ENCODE measurements at places on chromosomes 2 and 18.

- DNase-seq: no peak
Observed at GRCh38 chr18:62366992-62367391, 41.9 kb downstream of the TNFRSF11A start.

DNA sequence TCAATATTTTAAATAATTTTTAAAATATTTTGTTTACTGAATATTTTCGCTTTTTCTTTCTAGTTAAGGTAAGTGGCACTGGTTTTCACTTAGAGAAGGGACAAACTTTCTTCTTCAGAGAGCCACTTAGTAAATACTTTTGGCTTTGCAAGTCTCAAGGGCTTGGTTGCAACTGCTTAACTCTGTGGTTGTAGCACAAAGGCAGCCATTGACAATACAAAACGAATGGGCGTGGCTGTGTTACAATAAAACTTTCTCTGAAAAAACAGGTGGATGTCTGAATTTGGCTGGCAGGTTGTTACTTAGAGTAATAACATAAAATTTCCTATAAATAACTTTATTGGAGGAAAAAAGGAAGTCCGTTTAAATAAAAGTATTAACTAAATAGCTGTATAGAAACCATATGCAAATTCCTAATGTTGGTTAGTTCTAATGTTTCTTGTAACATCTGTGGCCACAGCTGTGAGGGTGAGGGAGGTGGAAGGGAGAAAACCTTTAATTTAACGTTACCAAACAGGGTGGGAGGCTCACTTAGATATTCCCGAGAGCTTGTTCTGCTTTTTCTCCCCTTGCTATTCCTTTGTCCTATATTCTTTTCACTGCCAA lies 62.4 kb upstream of the TNP1 start:
- DNase-seq: no peak

DNA sequence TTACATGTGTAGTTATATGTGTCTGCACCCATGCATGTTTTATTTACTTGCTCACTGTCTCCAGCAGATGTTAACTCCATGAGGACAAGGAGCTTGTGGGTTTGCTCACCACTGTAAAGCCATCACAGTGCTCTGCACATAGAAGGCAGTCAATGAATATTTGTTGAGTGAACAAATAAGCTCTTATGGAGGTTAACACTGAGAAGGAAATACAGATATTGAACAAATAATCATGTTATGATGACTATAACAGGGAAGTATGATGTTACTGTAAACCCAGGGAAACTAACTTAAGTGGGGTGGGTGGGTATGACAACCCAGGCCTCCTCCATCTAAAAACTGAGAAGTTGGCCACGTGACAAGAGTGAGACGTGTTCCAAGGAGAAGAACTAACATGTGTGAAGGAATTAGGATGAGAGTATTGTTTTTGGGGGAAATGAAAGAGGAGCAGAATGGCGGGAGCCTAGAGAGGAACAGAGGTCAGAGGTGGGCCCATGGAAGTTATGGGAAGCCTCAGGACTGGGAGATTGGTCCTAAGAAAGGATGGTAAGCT lies 6.0 kb upstream of the FAM117B start:
- DNase-seq: no peak

GRCh38 chr2:239302808-239303557 lies 97.8 kb downstream of the HDAC4 start:
- DNase-seq: no peak

GRCh38 chr2:204495381-204495780 lies 49.9 kb upstream of the PARD3B start:
- DNase-seq: no peak

DNA sequence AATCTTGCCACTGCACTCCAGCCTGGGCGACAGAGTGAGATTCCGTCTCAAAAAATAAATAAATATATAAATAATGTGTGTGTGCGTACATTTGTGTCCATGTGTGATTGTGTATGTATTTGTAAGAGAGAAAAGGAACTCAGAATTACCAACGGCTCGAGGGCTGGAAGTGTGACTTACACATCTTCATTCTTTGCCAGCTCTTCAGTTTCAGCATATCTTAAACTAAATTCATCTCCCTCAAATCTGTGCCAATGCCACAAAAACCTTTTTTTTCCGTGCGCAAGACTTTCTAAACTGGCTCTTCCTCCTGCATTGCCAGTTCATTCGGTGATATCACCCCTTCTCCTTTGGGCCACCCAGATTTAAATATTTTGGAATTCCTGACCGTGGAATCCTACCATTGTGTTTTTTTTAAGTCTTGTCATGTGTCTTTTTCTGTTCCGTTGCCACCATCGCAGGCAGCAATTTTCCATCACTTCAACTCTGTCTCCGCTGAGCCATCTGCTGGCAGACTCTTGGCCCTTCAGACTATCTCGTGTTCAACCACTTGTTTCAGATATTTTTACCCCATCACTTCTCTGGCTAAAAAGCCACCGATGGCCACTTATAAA lies 77.0 kb upstream of the ZNF532 start:
- DNase-seq: peak; percentile 55

DNA sequence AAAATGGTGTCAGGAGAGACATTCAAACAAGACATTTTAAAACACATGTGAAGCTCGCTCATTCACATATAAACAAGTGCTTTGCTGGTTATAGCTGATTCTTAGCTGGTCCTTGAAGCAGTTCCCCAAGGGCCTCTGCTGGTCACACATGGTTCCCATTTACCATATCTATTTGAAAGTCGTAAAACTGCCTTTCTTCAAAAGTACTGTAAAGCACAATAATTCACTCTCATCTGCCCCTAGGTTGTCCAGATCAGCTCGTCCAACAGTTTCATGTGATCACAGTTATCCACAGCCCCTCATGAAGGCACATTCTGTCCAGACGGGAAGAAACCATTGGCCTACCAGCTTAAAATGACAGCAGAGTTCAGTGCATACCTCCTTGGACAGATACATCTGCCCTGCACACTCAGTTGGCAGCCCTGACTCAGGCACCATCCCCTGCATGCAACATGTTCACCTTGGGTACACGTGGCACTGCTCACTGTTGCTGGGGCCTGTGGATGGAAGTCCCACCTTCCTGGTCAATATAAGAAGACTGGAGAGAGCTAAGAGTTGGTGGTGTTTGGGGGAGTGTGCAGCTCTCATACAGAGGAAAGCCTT lies 108.0 kb upstream of the HAAO start:
- no peak for DNase-seq

DNA sequence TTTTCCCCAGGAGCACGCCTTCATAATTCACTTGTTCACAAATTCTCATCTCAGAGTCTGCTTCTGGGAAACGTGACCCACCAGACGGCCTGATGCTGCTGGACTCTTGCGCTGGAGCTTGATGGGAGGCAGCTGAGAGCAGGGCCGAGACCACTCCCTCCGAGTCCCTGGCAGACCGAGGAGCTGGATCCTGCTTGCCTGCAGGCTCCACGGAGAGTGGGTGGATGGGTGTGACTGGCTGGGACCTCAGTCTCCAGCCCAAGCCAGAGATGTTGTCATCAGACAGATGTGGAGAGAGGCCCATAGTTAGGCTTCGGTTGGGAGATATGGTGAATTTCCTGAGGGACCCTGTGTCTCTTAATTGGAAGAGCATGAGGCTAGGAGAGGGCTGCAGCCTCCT lies 76.4 kb downstream of the TSN start:
- no peak for DNase-seq

DNA sequence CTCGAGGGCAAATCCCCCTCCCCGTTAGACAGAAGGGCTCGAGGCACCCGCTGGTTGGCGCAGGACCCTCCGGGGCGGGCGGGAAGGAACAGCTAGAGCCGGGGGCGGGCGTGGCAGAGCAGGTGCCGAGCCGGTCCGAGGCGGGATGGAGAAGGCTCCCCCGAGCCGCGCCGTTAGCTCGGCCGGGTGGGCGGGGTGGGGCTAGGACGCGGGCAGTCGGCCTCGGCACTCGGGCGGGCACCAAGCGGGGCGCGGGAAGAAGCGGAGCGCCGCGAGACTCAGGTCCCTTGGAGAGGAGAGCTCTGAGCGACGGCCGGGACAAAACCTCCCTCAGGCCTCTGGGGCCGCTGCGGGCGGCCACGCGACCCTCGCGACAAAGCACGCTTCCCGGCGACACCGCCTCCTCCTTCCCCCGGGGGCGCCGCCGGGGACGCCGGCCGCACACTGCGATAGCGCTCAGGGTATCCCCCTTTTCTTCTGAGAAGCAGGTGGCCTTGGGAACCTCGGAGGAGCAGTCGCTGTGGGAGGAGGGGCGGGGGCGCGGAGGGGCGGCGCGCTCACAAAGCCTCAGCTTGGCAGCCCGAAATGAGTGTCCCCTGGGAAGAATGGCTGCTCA lies 721 bp downstream of the FHOD3 start:
- peak; percentile 12 for DNase-seq

GRCh38 chr18:10546557-10547300 lies 20.9 kb downstream of the NAPG start:
- DNase-seq: no peak

DNA sequence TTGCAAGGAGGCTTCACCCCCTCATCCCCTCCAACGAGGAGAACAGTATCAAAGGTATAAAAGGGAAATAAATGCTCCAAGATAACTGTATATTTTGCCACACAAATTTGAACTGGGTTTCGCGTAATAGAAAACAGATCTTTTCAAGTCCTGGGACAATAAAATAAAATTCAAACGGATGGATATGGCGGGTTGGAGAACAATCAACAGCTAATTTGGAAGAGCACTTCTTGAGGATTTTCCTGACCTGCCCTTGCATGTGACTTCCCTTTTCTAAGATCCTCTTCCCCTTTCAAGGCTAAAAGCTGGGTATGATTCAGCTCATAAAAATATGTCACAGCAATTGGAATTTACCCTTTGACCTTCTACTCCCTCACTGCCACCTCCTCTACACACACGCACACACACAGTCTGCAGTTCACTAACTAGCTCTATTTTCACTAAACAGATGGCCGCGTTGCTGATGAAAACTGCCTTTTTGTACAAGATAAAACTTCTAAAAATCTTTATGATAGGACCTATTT lies 386.9 kb downstream of the FIGN start:
- DNase-seq: peak; percentile 5

DNA sequence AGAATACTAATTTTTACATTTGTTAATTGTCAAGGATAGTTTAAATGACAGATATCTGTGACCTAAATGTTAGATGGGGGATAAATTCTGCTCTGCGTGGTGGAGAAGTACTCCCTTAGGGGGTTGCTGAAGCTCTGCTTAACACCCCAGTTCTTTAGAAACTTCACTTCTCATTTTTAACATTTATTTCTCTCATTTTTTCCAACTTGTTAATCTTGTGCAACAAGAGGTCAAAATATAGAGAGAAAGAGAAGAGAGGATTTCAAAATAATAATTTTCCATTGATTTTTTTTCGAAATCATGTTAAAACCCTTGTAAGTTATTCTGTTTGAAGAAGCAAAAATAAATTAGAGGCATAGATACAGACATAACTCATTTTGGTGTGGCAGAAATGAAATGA lies 61.3 kb upstream of the SLC8A1 start:
- DNase-seq: no peak

DNA sequence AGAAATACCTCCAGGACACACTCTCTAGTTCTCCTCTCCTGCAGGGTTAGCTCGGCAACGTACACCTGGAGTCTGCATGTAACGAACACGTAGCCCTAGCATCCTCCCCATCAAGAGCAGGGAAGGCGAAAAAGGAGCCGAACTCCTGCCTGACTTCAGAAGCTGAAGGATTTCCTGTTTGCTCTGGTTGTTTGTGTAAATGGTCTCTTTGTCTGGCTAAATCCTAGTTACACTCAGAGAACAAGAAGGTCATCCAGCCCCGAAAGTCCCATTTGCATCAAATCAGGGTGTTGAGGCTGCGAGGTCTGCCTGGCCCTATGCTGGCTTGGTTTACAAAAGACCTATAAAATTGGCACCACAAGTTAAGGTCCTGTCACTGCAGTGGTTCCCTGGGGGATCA lies 66.4 kb upstream of the POMC start:
- DNase-seq: no peak

GRCh38 chr2:33291278-33292013 lies 185.0 kb upstream of the RASGRP3 start:
- peak; percentile 64 for DNase-seq

- DNase-seq: no peak
Observed at GRCh38 chr2:142545036-142545435, 332.4 kb upstream of the KYNU start.

Data from AG08395 (cell line).